Karpas-422 (cell line): ENCODE measurements at places on chromosomes 7 and 10. TPM values are rescaled to one million over a fixed set of nuclear protein-coding genes. Genes with fewer than 3 reads are reported as not detected.

Gene SLIT1
- 1.0 and 2.2 TPM in 2 replicates for total RNA-seq

Gene KCNMA1
- 13.2 and 31.3 TPM in 2 replicates for total RNA-seq

DNA sequence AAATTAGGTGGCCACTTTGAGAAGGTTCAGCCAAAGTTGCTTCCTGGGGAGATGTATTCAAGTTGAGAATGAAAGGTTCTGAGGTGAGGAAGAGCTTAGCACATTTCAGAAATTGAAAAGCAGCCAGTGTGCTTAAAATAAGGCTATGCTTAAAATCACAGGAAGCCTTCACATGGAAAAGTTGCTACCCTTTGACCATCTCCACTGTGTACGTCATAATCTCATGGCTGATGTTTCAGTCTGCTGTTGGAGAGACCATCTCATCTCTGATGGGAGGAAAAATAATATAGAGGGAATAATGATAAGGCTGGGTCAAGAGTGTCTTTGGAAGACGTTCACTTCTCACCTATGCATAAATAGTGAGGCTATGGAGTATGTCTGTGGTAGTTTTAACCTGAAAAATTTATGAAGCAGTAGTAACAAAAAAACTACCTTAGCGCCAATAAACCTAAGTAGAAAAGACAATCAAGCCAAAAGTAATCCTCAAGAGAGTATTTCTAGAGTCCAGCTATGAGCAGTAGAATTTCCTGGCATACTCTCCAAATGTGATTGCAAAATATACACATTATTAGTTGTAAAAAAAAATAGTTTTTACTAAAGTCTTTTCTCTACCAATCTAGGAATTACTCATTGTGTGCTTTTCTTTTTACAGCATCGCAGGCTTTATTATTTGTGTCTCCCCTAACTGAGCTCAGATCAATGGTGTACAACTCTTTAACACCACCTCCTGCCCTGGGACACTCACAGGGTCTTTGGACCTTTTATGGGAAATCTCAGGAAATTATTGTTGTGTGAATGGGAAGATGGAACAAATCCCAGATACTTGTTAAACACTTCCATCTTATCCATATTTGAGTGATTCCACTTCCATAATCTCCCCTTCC lies 435.2 kb upstream of the LRGUK start:
- no peak for DNase-seq

DNA sequence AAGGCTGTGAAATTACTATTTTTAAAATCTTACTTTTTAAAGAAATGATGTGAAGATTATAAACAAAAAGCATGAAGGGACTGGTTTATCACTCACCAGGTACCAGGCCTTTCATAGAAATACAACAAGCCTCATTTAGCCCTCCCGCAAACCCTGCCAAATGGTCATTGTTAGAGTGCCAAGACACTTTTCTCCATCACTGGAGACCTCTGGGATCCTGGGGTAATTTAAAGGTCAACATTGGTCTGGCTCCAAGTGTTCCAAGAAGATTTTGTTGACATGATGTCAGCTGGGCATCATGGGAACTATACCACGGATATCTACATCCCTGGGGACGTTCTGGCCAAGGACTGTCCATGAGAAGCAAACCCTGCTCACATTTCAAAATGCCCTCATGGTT lies 138.0 kb upstream of the FRMD4A start:
- no peak for DNase-seq

DNA sequence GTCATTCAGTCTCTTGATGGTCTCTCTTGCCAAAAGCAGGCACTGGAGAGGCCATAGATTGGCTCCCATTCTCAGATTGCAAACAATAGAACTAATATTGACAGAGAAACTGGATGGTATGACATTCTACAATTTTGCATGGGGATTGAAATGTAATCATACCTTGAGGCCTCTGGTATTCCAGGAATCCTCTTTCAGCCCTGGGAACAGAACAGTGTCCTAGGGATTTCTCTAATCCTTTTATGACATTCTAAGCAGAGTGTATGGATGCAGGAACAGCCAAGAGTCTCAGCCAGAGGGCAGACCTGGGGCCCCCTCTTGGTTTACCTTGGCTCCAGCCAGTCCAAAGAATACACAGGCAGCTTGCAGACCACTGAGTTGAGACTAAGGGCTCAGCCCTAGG lies 206.4 kb downstream of the KCNMA1 start:
- no peak for DNase-seq
